Gastrocnemius medialis (tissue), 4 donors: ENCODE measurements at places on chromosomes 12 and 14. TPM values are rescaled to one million over a fixed set of nuclear protein-coding genes. Genes with fewer than 3 reads are reported as not detected.
A peak's percentile ranks its signal among the peaks of the same experiment; 100 is the strongest.

DNA sequence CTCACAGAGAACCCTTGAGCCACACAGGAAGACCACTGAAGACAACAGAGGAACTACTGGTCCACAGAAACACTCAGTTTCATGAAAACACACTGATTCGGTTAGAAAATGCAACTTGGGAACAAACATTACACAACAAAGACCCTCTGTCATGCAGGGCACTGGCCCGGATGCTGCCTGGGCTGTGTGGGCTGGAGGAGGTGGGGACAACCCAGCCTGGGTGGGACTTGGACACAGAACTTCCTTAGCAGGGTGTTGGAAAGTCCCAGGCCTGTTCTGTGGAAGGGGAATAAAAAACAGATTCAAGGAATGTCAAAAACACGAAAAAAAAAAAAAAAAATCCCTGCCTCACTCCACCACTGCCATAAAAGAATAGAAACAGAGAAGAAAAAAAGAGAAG, 181.0 kb downstream of the MON2 start:
- no peak for DNase-seq

DNA sequence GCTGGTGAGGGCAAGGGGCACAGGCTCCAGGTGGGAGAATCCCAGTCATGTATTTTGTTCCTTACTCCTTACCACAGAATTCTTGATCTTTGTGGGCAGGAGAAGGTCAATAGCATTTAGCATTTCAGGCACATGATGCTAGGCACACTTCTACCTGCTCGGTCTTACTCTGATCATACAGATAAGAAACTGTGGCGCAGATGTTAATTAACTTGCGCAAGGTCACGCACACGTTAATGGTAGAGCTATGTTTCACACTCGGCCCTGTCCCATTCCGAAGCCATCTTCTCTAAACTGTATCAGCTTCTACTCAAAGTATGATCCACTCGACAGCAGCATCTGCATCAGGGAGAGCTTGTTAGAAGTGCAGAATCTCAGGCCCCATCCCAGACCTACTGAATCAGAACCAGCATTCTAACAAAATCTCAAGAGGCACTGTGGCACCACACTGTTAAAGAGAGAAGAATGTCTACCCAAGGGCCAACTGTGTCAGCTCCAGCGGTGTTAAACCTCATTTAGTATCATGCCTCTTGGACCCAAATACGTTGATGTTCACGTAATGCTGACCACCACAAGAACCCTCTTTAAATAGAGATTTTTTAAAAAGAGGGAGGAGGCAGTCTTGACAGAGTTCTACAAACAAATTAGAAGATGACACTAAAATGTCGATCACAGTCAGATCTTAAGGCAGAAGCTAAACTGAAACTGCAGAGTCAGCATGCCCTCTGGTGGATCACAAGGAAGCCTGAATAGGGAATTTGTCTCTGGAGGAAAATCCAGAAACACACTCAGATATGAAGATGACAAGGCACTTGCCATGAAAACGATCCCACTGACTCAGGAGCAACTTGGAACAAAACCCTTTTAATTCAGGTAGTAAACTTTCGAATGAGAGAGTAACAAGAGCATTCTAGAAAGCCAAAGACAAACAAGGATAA, 7.3 kb downstream of the STXBP6 start:
- DNase-seq, result no peak

DNA sequence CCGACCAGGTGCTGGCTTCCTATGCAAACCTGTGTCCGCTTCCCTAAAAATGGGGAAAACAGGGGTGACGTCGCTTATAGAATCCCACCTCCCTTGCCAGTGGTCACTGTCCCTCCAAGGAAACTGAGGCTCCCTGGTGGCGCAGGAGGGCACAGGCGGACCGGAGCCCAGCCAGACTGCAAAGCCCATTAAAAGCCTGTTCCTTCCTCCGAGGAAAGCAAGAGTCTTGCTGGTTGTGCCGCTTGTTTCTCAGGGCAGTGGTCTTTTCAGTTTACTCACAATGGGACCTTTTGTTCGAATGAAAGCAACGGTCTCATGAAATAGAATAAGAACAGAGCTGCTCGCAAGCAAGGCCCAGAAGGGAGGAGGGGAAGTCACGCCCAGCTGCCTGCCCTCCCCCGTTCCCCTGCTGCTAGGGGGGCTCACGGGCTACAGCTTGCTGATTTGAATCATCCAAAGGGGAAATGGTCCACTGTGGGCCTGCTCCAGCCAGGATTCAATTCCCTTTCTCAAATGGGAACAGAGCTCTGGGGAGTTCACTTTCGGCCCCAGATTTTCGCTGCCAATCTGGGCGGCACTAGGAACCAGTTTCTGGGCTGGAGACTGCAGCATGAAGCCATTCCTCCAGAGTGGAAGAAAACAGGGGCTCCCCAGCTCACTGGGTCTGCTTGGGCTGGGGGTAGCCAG, 4.6 kb upstream of the SELPLG start:
- DNase-seq, result peak; percentile 29

- no peak for DNase-seq
These were observed 437 bp downstream of the ERO1A start for GRCh38 chr14:52694761-52695480.

The CFAP251 gene
- total RNA-seq, result 4.9 TPM

DNA sequence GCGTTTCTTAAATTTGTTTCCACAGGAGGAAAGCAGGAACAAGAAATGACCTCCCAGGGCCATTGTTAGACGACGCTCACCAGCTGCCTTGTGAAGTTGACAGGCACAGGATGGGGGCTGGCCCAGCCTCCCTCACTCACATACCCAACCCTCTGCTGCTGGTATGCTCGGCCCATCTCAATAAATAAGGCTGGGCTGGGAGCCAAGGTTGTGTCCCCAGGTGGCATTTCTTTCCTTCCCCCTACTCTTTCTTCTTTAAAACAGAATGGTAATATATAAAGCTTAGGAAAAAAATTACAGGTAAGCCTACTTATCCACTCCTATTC, 93.0 kb downstream of the ACTN1 start:
- DNase-seq, result no peak
